Stomach (tissue), 19 donors: ENCODE measurements at places on chromosomes 16 and 17. TPM values are rescaled to one million over a fixed set of nuclear protein-coding genes. Genes with fewer than 3 reads are reported as not detected.

DNA sequence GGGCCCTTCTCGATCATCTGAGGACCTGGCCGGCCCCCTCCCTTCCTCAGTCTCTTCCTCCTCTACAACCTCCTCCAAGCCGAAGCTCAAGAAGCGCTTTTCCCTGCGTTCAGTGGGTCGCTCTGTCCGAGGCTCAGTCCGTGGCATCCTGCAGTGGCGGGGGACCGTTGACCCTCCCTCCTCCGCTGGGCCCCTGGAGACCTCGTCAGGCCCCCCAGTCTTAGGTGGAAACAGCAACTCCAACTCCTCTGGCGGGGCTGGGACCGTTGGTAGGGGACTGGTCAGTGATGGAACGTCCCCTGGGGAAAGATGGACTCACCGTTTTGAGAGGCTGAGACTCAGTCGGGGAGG is 2.8 kb downstream of the SH2B1 start:
- DNase-seq: no peak
- no peak overlapping the region for H3K27ac ChIP-seq
- peaks cover 38% of the 10 kb centered on the region for H3K4me1 ChIP-seq
- no peak overlapping the region for H3K4me3 ChIP-seq

Gene RAB26
- polyA plus RNA-seq: 20.3 TPM

GRCh38 chr16:85173981-85174751 is 61.9 kb upstream of the CIBAR2 start:
- peaks cover 58% of the 10 kb centered on the region for H3K4me1 ChIP-seq
- H3K36me3 ChIP-seq: no peaks in the 10 kb centered on the region
- H3K4me3 ChIP-seq: no peak overlapping the region
- peaks cover 36% of the 10 kb centered on the region for H3K27me3 ChIP-seq
- no peak overlapping the region for H3K27ac ChIP-seq

- peaks cover 65% of the 10 kb centered on the region for H3K36me3 ChIP-seq
- H3K27ac ChIP-seq: no peak overlapping the region
- H3K4me3 ChIP-seq: no peak overlapping the region
- peak; percentile 81 for DNase-seq
- peaks cover 6% of the 10 kb centered on the region for H3K4me1 ChIP-seq
- no peaks in the 10 kb centered on the region for H3K27me3 ChIP-seq
Measured at GRCh38 chr16:50213939-50214519, 52.3 kb upstream of the ADCY7 start.

DNA sequence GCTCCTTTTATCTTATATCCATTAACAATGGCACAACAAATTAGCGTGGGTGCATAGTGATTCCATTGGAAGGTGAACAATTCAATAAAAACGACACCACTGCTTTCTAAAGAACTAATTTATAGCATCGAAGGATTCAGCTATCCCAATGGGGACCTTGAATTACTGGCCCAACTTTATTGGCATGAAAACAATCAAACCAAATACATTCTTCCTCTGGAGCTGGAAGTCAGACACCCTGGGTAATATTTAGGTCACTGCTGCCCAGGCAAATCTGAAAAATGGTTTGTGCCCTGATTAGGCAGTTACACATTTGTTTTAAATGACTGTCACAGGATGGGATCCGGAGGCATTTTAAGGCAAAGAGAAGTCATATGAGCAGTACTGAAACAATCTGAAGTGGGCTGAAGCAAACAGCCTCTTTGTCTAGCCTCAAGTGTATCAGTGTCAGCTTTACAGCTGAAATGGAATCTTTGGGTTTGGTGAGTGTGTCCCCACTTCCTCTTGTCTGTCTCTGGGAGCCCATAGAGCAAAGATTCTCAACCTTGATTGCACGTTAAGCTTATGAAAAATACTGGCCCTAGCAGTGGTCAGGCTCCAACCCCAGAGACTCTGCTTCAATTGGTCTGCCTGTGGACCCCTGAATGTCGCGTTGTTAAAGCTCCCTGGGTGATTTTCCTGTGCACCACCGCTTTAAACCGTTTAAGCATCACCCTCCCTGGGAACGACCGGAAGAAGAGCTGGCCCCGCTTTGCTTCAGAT is 30.3 kb downstream of the CDK5R1 start:
- no peak for DNase-seq
- no peaks in the 10 kb centered on the region for H3K27me3 ChIP-seq
- H3K27ac ChIP-seq: no peak overlapping the region
- no peaks in the 10 kb centered on the region for H3K36me3 ChIP-seq
- H3K4me3 ChIP-seq: no peak overlapping the region

GRCh38 chr17:82126556-82127314 is 28.7 kb upstream of the FASN start:
- H3K27ac ChIP-seq: no peak overlapping the region
- peaks cover 50% of the 10 kb centered on the region for H3K36me3 ChIP-seq
- no peaks in the 10 kb centered on the region for H3K27me3 ChIP-seq
- peak; percentile 81 for DNase-seq

- H3K4me3 ChIP-seq: no peak overlapping the region
- H3K4me1 ChIP-seq: no peaks in the 10 kb centered on the region
Measured at GRCh38 chr17:80485846-80486245, 9.4 kb upstream of the NPTX1 start.

GRCh38 chr16:1449201-1449788 is 4.9 kb upstream of the CCDC154 start:
- H3K27ac ChIP-seq: no peak overlapping the region
- peaks cover 93% of the 10 kb centered on the region for H3K36me3 ChIP-seq
- no peaks in the 10 kb centered on the region for H3K4me1 ChIP-seq
- DNase-seq: no peak
- H3K27me3 ChIP-seq: no peaks in the 10 kb centered on the region
- H3K4me3 ChIP-seq: no peak overlapping the region

GRCh38 chr17:48567209-48567608 is 10.9 kb downstream of the HOXB4 start:
- H3K27ac ChIP-seq: peak overlapping the region; percentile 93
- DNase-seq: no peak
- H3K27me3 ChIP-seq: peaks cover 52% of the 10 kb centered on the region
- H3K4me3 ChIP-seq: no peak overlapping the region

Gene PARD6A
- 7.0 TPM for polyA plus RNA-seq

GRCh38 chr17:83081684-83082201 is 2.3 kb downstream of the METRNL start:
- H3K27me3 ChIP-seq: no peaks in the 10 kb centered on the region
- peaks cover 81% of the 10 kb centered on the region for H3K4me1 ChIP-seq
- peaks cover 24% of the 10 kb centered on the region for H3K36me3 ChIP-seq
- peak overlapping the region; percentile 72 for H3K4me3 ChIP-seq

Gene TBC1D3H
- not detected for polyA plus RNA-seq

DNA sequence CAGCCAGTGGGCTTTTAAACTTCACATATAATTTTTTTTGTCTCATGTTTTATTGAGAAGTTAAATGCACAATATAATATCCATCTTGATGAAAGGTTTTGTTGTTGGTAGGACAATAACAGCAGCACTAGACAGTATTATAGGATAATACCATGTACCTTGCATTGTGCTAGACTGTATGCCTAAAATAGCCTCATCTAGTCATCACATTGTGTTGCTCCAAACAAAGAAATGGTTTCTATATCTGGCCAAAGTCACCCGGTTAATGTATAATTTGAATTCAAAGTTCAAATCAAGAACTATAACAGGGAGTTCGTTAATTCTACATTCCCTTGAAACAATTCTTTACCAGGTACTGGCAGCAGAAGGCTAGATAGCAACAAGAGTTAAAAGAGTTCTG is 104.9 kb downstream of the KCNJ2 start:
- H3K36me3 ChIP-seq: no peaks in the 10 kb centered on the region
- H3K4me1 ChIP-seq: no peaks in the 10 kb centered on the region
- H3K27ac ChIP-seq: no peak overlapping the region
- no peaks in the 10 kb centered on the region for H3K27me3 ChIP-seq
- DNase-seq: no peak

GRCh38 chr17:81682565-81683207 is 911 bp downstream of the ARL16 start:
- peak overlapping the region; percentile 87 for H3K4me3 ChIP-seq
- peaks cover 44% of the 10 kb centered on the region for H3K4me1 ChIP-seq
